ENCODE measurements at places on chromosomes 6 and 20.

GRCh38 chr6:45417436-45417835 is 39.7 kb upstream of the SUPT3H start:
- DNase-seq = no peak

- DNase-seq = no peak
These were observed 141.5 kb upstream of the AGPAT4 start for GRCh38 chr6:161415302-161415855.

DNA sequence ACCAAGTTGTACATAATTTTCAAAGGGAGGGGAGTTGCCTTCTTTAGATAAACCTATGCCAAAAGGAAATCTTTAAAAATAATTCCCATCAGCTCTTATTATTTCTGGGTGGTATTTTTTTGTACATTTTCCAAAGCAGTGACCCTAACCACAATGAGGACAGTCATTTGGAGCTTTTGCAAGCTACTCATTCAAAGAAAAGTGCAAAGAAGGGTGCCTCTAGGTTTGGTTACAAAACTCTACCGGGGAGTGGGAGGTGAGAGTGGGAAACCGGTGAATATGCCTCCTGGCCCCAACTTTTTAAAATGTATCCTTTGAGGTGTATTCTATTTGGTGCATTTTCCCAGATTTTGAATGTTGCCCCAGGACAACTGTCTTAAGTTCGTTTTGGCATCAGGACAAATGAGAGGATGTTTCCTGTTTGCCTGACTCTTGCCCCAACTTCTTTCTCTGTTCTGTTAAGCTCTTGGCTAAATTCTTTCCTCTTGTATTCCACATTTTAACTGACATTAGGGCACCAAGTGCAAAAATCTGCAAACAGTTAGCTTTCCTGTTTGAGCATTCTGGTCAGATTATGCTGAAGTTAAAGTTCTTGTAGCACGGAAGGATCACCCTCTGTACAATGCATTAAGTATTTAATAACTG is 78.9 kb downstream of the SLX4IP start:
- DNase-seq = no peak

DNA sequence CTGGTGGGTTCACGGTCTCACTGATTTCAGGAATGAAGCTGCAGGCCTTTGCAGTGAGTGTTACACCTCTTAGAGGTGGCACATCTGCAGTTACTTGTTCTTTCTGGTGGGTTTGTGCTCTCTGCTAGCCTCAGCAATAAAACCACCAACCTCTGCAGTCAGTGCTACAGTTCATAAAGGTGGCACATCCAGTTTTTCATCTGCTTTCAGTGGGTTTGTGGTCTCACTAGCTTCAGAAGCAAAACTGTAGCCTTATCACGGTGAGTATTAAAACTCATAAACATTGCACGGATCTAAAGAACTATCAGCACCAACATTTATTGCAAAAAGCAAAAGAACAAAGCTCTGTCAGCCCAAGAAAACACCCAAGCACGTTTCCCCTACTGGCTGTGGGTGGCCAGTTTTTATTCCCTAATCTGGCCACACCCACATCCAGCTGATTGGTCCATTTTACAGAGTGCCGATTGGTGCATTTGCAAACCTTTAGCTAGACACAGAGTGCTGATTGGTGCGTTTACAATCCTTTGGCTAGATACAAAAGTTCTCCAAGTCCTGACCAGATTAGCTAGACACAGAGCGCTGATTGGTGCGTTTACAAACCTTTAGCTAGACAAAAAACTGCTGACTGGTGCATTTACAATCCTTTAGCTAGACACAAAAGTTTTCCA is 3.4 kb upstream of the TMEM14C start:
- DNase-seq = no peak

- no peak for DNase-seq
These were observed 218.0 kb downstream of the THBS2 start for GRCh38 chr6:169035385-169036240.

- no peak for DNase-seq
These were observed 114.4 kb downstream of the SOD2 start for GRCh38 chr6:159578629-159579028.

GRCh38 chr6:168014428-168014827 is 17.0 kb downstream of the KIF25 start:
- DNase-seq = no peak

DNA sequence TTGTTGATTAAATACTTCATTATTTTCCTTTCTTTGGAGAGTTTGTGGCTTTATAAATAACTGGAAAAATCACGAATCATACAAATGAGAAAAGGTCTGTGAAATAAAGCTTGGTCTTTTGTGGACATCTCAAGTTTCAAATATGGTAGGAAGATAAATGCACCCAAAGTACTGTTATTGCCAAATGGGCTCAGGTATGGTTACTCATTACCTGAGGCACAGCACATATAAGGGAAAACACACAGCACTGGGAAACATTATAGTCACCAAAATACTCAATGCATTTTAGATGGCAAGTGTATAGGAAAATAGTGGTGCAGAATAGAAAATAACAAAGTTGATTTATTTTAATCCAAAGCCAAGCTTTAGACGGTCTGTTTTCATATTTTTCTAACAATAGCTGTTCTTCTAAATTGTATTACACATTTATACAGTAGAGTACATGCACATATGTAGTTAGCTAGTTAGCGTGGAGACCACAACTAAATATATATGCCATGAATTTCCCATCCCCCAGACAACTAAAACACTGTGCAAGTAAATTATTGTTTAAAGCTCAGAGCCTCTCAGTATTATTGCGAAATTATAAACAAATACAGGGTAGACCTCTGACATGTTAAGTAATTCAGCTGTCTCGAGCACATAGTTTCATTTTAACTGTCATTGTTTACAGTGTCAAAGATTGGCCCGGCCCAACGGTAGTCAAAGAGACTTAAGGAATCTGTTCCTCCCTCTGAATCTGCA is 336.0 kb downstream of the SYNE1 start:
- DNase-seq = no peak

GRCh38 chr6:90347411-90347851 is 50.8 kb upstream of the BACH2 start:
- no peak for DNase-seq

All from progenitor cell of endocrine pancreas (in vitro differentiated cells).